ENCODE measurements at places on chromosomes 6 and 20. TPM values are rescaled to one million over a fixed set of nuclear protein-coding genes. Genes with fewer than 3 reads are reported as not detected.

BANF2 gene
- polyA plus RNA-seq, result not detected

LY6G6F gene
- not detected for polyA plus RNA-seq

XKR7 gene
- 0.12 TPM for polyA plus RNA-seq

HLA-DRB5 gene
- polyA plus RNA-seq, result 25.6 TPM

ZFAND3 gene
- 109 TPM for polyA plus RNA-seq

ZSWIM3 gene
- 5.4 TPM for polyA plus RNA-seq

CST3 gene
- polyA plus RNA-seq, result 157 TPM

DNA sequence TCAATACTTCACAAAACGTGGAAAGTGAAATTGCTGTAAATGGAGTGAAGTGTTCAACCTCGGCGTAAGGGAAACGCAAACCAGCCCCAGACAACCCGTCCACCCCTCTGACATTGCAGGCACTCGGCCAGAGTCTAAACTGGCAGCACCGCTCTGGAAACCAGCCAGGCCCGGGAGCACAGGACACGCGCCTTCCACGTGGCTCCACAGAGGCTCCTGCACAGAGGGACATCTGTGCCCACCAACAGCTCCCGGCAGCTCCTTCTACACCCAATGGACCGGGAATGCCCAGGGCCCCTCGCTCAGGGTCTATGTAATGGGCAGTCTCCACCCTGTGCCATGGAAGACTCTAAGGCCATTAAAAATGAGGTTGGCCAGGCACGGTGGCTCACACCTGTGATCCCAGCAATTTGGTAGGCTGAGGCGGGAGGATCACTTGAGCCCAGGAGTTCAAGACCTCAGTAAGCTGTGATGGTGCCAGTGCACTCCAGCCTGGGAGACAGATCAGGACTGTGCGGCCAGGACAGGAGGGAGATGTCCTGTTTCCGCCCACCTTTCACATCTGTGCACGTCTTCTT lies 3.4 kb upstream of the HELZ2 start:
- no peak for DNase-seq

GRCh38 chr20:41359541-41360011 lies 7.0 kb downstream of the EMILIN3 start:
- no peak for DNase-seq

GRCh38 chr6:32190911-32191677 lies 1.1 kb upstream of the PBX2 start:
- no peak for DNase-seq

GRCh38 chr6:88220493-88220892 lies 54.3 kb upstream of the CNR1 start:
- no peak for DNase-seq

- DNase-seq, result no peak
Observed at GRCh38 chr6:42993445-42993844, 9.1 kb downstream of the PPP2R5D start.

- no peak for DNase-seq
Observed at GRCh38 chr20:7723284-7723683, 217.0 kb downstream of the HAO1 start.

- DNase-seq, result no peak
Observed at GRCh38 chr20:60986506-60987156, 265.4 kb upstream of the CDH4 start.

GRCh38 chr20:41078329-41078728 lies 49.7 kb downstream of the TOP1 start:
- peak; percentile 36 for DNase-seq

DNA sequence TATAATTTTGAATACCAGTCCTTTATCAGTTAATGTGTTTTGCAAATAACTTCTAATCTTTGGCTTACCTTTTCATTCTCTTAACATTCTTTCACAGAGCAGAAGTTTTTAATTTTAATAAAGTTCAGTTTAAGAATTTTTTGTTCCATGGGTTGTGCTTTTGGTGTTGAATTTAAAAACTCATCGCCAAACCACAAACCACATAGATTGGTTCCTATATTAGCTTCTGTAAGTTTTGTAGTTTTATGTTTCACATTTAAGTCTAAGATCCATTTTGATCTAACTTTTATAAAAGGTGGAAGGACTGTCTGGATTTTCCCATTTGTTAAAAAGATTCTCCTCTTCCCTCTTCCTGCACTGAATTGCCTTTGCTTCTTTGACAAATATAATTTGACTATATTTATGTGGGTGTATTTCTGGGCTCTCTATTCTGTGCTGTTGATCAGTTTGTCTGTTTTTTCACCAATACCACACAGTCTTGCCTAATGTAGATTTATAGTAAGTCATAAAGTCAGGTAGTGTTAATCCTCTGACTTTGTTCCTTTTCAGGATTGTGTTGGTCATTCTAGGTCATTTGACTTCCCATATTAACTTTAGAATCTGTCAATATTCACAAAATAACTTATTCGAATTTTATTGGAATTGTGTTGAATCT lies 17.5 kb upstream of the SDCBP2 start:
- no peak for DNase-seq

- no peak for DNase-seq
Observed at GRCh38 chr20:56522311-56522710, 2.2 kb upstream of the FAM209A start.

DNA sequence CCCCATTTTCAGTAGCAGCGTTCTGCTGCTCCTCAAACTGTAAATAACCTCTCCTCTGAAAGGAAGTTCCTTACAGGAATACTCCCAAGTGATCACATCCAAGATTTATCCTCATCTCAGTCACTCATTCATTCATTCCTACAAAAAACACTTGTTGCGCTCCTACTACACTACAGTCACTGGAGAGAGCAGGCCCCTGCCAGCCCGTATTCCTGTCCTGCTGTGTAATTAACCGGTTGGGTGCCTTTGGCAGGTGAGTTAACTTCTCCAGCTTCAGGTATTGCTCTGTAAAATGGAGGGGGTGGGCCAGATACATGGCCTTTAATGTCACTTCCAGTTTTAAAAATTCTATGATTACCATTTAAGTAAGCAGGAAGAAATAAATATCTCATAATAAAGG lies 15.0 kb upstream of the ZBTB24 start:
- no peak for DNase-seq

DNA sequence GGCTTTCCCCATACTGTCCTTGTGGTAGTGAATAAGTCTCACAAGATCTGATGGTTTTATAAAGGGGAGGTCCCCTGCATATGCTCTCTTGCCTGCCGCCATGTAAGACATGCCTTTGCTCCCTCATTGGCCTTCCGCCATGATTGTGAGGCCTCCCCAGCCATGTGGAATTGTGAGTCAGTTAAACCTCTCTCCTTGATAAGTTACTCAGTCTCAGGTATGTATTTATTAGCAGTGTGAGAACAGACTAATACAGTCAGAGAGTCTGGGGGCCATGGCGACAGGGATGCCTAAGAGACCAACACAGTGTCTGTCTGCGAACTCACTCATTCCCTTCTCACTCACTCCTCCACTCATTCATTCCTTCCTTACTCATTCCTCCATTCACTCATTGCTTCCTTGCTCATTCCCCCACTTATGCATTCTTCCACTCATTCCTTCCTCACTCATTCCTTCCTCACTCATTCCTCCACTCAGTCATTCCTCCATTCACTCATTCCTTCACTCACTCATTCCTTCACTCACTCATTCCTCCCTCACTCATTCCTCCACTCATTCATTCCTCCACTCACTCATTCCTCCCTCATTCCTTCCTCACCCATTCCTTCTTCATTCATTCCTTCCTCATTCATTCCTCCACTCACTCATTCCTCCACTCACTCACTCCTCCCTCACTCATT lies 137.5 kb upstream of the AGPAT4 start:
- DNase-seq, result no peak

DNA sequence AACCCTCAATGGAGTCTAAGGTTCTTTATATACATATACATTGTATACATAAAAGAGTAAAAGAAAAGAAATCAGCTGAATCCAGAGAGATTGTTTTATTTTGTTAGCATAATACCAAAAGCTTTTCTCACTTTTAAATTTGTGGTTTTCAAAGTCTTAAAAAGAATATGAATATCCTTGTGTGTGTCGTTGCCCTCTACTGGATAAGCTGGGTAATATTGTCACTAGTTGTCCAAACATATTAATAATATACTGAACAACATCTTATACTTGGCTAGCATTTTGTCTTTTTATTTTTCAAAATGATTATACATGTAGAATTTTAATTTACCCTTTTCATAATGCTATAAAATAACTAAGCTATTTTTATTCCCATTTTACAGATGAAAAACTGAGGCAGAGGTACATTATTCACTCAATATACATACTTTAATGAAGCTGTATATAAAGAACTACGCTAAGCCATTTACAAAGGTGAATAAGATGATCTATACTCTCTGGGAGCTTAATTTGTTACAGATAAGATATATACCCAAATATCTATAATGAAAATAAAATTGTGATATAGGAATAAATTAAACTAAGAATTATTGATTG lies 531.7 kb downstream of the TFAP2B start:
- DNase-seq, result no peak

DNA sequence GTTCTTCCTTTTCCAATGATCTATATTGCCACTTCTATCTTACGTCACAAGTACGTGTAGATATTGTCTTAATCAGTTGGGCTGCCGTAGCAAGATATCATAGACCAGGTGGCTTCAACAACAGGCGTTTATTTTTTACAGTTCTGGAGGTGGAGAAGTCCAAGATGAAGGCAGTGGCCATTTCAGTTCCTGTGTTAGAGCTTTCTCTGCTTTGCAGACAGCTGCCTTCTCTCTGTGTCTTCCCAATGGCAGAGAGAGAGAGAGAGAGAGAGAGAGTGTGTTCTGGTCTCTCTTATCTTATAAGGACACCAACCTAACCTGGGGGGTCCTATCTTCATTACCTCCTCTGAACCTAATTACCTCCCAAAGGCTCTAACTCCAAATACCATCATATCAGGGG lies 8.3 kb downstream of the HSF2 start:
- no peak for DNase-seq

DNA sequence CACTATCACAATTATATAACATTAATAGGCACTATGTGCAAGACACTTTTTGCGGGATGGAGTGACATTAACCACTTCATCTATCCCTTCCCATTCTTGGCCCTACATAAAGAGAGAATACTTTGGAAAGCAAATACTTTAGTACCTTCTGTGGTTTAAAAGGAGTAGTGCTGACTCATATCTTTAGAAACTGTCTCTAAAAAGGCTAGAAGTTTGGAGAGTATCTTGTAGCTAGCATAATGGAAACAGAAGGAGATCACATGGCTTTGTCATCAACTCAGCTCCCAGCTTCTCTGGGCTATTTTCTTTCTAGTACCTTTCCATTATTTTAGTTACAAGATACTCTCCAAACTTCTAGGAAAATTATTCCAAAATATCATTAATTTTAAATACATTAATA lies 157.5 kb downstream of the ADGRG6 start:
- no peak for DNase-seq
